HCT116 (cell line): ENCODE measurements at places on chromosomes 4 and X.

DNA sequence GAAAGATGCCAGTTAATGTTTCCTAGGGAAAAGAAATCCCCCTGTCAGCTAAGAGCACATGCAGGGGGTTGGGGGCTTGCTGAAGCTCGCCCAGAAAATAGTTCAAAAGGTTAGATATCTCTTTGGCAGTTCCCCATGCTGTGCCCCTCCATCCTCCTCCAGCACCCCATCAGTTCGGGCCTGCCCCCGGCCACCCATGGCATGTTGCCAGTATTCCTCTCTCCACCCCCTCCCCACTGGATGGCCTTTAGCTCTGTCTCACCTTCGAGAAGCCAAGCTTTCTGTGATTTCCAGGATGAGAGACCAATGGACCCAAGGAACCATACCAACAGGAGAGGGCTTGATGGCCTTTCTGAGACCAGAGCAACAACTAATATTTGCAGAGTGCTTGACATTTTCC lies 5.2 kb downstream of the RAB33A start:
- no peak for DNase-seq

DNA sequence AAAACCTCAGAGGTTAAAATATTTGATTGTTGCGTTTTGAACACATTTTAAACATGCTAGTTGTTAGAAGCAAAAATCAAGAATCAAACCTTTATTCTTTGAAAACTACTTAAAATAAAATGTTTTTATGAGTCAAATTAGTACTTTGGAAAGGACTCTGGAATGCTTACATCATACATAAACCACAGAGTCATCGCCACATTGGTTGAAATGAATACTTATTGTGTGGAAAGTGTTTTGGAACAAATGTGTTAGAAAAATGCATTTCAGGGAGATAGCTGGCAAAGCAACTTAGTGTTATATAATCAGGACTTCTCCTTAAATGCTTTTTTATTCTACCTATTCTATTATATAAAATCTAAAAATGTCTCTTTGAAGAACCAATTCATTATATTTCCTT lies 49.4 kb upstream of the CAMK2D start:
- no peak for DNase-seq

GRCh38 chrX:17805120-17805519 lies 56.0 kb downstream of the RAI2 start:
- DNase-seq = no peak

GRCh38 chr4:182189103-182189878 lies 53.9 kb upstream of the TENM3 start:
- DNase-seq = no peak

DNA sequence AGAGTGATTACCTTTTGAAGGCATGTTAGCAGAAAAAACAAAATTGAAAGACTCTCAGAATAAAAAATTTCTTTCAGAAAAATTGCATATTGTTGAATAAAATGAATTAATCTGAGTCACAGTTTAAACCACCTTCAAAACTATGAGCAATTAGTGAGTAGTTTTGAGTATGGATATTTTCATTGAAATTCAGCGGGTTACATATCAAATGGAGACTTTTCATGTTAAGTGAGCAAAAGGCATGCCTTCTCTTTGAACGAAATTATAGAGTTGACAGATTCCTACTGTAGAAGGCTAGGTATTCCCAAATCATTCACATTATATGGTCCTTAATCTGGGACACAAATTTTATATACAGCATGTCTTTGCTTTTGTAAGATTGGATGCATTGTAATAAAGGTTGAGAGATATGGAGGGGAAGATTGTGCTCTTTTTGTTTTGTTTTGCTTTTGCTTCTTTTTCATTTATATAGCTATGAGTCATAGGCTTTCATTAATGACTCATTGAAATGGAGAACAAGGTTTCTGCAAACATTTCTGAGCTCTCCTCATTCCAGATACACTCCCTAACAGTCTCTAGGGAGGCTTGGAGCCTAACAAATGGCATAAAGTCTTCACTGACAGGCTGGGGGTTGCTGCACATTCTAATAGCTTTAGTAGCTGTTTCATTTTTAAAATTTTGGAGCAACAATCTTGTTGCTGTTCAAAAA lies 21.6 kb downstream of the PCDH18 start:
- peak; percentile 62 for DNase-seq

GRCh38 chr4:85151786-85152185 lies 185.3 kb upstream of the WDFY3 start:
- no peak for DNase-seq

- no peak for DNase-seq
These were observed 97.4 kb downstream of the PJA1 start for GRCh38 chrX:69067841-69068240.

GRCh38 chrX:150984169-150984824 lies 1.2 kb downstream of the HMGB3 start:
- DNase-seq = no peak
